ENCODE measurements at places on chromosomes 2 and 18. TPM values are rescaled to one million over a fixed set of nuclear protein-coding genes. Genes with fewer than 3 reads are reported as not detected.

Gene BOLL
- not detected for total RNA-seq

Gene STPG4
- not detected for total RNA-seq

Gene IL1RL1
- total RNA-seq: 57.7 TPM

Gene OSR1
- not detected for total RNA-seq

Gene VSNL1
- not detected for total RNA-seq

Gene PARD3B
- not detected for total RNA-seq

Gene PROM2
- total RNA-seq: 0.95 TPM

Gene UNC50
- 31.8 TPM for total RNA-seq

Gene PRKCE
- total RNA-seq: 6.3 TPM

DNA sequence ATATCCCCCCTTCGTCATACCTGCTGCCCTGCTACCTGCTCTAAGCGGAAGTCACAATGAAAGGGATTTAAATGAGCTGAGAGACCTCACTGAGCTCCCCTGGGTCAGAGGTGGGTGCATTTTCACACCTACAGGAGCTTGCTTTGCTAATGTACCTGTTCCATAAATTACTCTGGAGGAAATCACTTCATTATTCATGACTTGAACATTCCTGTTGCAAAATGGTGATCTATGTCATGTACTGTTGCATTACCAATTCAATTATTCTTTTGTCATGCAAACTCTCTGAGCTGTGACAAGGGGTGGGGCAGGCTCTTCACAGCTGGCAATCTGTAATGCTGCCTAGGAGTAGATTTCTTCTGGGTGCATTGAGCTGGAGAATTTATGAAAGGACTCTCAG lies 761.3 kb downstream of the TSN start:
- no peak for DNase-seq

DNA sequence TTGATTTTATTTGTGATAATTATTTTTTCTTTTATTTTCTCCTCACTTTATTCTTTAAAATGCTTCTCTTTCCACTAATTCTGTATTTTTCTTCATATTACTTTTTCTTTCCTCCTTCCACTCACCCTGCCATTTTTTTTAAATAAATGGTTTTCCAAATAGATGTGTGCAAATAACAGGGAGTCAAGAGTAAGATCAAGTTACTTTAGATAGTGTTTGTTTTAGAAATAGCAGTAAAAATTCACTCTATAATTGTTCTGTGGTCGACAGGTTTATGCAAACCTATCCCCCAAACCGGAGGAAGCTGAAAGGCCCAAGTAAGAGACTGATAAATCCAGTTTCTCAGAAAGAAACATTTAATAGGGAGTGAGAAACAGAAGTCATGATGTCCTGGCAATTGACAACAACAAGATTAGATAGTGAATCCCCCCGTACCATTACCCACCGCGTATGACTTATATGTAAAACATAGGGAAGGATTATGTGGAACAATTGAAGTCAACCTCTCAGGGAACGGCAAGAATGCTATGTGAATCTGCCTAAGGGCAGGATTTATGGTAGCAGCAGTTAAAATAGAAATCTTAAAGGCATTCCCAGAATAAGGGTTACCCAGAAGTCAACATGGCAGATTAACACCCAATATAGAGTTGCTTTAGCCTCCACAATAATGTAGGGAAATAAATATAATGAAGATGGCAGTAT lies 75.5 kb downstream of the KYNU start:
- DNase-seq: no peak

- no peak for DNase-seq
These were observed 59.6 kb upstream of the ZNF516 start for GRCh38 chr18:76554547-76555222.

- no peak for DNase-seq
These were observed 545.9 kb upstream of the GCFC2 start for GRCh38 chr2:76256458-76257088.

DNA sequence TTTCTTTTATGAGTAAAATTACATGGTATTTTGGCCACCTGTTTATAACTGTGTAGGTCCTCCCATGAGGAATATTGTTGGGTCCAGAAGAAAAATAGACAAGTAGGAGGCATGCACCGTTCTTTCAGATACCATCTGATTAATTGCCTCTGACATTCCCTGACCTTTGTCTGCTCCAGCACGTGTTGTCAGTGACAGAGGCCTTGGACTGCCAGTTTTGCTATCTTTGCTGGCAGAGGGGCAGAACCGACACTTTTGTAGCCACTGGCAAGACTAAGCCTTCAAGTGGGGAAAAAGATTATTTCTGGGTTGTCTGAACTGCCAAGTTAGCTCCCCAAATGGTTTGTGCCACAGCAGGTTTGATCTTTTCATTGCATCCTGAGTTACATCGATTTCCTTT lies 276.9 kb downstream of the CAMKMT start:
- DNase-seq: no peak

GRCh38 chr2:10954416-10954815 lies 42.7 kb downstream of the KCNF1 start:
- peak; percentile 37 for DNase-seq

GRCh38 chr2:43467891-43468290 lies 127.9 kb downstream of the THADA start:
- no peak for DNase-seq

DNA sequence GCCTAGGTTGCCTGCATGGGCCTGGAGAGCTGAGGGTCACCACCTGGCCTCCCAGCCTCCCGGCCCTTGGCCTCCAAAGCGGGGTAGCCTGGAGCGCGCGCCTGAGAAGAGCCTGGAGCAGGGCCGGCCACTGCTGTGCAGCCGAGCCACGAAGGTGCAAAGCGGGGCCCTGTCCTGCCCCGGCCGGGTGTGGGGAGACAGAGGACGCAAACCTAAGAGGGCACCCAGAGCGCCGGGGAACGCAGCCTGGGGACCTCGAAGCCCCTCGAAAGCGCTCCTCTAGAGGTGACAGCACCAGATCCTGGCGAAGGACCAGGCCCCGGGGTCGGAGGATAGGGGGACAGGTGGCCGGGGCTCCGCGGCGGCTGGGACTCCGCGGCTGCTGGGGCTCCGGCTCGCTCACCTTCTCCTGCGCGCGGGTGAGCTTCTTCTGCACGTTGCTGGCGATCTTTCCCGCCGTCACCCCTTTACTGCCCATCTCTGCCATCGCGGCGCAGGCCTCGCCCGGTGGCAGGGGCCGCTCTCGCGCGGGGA lies 430 bp downstream of the BIN1 start:
- no peak for DNase-seq

GRCh38 chr18:6629635-6630140 lies 99.8 kb upstream of the ARHGAP28 start:
- no peak for DNase-seq

DNA sequence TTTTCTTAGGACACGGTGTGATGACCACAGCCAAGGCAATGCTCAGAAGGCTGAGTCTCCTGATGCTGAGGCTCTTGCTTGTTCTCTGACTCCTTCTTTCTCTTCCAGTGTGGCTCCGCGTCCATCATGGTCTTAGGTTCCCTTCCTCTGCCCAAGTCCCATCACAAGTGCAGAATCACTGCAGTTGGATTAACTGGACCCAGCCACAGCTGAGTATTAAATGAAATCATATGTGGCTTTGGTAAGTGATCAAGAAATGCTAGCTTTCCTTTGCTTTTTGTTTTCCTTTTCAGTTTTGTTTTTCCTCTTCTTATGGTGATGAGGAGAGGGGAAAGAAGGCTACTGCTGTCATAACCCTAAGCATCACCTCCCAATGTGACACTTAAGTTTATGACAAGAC lies 375.8 kb downstream of the INSIG2 start:
- DNase-seq: no peak

DNA sequence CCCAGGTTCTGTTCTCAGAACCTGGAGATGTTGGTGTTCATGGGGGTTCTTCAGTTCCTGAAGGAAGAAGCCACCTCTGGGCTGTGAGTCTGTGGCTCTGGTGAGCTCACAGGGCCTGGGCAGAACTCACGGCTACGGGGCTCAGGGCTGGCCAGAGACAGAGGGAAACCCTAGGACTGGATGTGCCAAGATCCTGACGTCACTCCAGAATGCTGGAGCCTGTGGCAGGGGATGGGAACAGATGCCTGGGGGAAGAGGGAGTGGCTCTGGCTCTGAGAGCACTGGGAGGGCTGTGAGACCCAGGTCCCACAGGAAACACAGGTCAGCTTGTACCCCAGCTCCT lies at the start of gene OTOF:
Gene OTOF (minus strand): TSS at position 214 of the 343 bp plus-strand sequence.
- no peak for DNase-seq

GRCh38 chr18:22556222-22557167 lies 138.8 kb upstream of the CTAGE1 start:
- DNase-seq: no peak

DNA sequence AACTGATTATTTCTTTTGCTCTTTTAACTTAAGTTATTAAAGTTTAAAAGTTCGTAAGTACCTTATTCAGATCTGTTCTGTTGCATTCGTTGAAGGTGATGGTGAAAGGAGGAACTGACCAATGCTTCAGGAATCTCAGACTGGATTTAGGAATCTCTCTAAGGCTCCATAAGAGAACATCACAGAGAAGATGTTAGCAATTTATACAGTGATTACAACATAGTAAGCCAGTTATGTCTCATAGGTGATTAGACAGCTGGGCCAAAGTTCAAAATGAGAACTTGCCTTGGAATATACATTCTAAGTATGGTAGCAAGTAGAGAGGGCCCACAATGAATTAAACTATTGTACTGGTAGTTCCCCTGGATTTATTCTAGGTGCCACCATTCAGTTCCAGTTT lies 3.2 kb downstream of the MARS2 start:
- DNase-seq: no peak

GRCh38 chr2:204795156-204795555 lies 249.9 kb downstream of the PARD3B start:
- no peak for DNase-seq

DNA sequence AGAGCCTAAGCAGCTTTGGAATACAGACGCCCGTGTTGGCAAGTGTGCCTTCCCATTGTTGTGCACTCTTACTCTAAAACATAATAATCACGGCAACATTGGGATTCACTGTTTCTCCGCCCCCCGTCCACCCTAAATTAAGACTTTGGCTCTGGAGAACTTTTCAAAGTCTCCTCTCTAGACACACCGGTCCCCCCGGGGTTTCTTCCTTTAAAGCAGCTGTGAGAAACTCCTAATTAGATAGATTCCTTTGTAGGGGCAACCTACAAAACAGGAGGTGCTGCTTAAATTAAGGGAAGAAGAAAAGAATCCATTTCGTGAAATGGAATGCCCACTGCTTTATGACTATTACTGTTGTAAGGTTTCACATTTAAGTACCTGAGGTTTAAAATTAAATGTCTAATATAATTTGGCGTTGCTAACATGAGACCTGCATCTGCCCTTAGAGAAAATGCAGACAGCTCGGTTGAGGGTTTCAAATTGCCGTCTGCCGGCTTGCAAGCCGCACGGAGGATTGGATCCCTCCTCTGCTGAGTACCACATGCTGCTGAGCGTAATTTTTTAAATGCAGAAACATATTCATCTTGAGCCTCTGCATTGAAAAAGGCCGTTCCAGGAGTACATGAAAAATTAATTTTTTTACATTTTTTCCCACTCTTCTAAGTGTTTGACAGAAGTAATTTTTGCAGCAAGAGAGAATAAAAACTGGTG lies 233.3 kb downstream of the GBX2 start:
- no peak for DNase-seq

DNA sequence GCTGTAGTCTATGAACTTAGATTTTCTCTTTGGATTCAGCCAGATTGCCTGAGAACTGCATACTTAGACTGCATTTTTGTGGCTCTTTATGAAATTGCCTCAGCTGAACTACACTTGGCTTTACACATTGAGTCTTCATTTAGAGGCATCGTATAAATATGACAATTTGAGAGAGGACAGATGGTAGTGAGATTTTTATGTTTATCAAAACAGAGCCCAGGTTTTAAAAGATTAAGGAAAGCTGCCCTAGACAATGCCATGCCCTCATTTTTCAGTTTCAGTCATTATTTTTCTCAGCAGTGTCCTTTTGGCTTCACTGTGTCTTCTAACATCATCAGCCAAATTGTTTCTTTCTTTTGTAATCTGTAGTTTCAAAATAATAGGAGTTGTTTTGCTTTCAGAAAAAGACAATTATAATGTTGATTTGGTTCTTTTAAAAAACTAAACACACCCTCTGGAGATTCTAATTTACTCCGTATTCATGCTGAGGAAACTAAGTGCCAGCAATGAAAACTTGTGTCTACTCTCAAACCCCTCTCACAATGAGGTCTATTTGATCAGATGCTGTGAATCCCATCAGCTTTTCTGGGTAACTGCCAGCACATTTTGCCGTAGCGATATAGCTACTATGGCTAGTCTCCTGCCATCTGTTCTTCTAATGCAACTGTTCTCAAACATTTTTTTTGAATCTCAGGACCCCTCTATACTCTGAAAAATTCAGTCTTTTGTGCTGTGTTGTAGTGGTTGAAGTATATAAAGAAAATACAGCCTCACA lies 46.2 kb downstream of the TWSG1 start:
- no peak for DNase-seq

GRCh38 chr2:15973481-15974401 lies 33.4 kb downstream of the MYCN start:
- no peak for DNase-seq

GRCh38 chr18:28469946-28470345 lies 293.0 kb upstream of the CDH2 start:
- DNase-seq: no peak

GRCh38 chr2:112077814-112078213 lies 22.7 kb downstream of the TMEM87B start:
- no peak for DNase-seq

- DNase-seq: no peak
These were observed 1.8 kb downstream of the B3GNT7 start for GRCh38 chr2:231397011-231397927.

GRCh38 chr2:97662386-97662894 lies 1.4 kb downstream of the ACTR1B start:
- DNase-seq: no peak

DNA sequence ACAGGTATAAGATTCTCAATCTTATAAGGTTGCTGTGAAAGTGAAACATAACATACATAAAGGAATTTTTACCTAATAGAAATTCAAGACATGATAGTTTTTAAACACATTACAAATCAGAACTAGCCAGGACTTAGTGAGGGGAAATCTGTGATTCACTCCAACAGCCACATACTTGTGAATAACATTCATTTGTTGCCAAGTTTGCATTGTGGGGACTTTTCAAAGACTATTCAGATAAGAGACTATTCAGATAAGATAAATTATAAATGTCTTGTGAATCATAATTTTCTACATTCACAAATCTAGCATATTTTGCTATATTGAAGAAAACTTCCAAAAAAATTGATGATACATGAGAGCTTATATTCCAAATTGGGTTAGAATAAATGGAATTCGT lies 345.3 kb upstream of the CDH20 start:
- DNase-seq: no peak

GRCh38 chr18:55256226-55256928 lies 297.1 kb upstream of the CCDC68 start:
- DNase-seq: no peak

All from natural killer cell treated with Interleukin-12 subunit alpha and Interleukin-12 subunit beta and Interleukin-15 and Interleukin-18, amount 100 ng/mL, for 72 hours (primary cell).